ENCODE measurements at places on chromosomes 2 and 18.

GRCh38 chr2:69260666-69261065 is 126.4 kb downstream of the GFPT1 start:
- peak; percentile 27 for DNase-seq

DNA sequence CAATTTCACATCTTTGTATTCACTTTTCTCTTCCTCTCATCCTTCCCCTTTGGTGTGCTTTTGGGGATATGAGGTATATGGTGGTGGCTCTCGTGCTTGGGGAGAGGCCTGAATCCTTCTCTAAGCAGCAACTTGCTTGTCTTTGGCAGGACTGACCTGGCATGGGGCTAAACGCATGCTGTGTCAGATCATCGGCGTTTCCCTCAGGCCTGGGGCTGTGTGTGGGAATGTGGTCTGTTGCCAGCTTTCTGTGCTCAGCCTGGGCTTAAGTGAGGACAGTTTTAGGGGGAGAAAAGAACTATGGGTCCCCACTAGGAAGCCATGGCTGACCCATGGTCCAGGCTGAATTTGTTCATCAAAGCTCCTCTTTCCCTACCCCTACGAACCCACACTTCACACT is 60.7 kb downstream of the TET3 start:
- no peak for DNase-seq

- no peak for DNase-seq
These were observed 809.8 kb downstream of the RNF144A start for GRCh38 chr2:7726989-7727388.

DNA sequence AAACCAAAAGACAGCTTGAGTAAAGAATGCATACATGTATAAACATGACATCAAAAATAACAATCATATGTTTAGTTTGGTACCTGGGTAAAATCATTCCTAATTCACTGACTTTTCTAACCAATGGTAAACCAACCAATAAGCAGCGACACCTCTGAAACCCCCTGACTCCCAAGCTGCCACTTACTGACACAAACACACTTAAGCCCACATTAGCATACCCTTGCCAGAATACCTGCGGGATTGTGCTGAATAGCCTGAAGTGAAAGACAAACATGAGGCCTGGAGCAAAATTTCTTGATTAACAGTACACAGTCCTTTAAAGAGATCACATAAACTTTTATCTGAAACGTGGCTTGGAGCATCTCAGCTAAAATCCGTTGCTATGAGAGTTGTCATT is 902.9 kb downstream of the TMEM182 start:
- no peak for DNase-seq

DNA sequence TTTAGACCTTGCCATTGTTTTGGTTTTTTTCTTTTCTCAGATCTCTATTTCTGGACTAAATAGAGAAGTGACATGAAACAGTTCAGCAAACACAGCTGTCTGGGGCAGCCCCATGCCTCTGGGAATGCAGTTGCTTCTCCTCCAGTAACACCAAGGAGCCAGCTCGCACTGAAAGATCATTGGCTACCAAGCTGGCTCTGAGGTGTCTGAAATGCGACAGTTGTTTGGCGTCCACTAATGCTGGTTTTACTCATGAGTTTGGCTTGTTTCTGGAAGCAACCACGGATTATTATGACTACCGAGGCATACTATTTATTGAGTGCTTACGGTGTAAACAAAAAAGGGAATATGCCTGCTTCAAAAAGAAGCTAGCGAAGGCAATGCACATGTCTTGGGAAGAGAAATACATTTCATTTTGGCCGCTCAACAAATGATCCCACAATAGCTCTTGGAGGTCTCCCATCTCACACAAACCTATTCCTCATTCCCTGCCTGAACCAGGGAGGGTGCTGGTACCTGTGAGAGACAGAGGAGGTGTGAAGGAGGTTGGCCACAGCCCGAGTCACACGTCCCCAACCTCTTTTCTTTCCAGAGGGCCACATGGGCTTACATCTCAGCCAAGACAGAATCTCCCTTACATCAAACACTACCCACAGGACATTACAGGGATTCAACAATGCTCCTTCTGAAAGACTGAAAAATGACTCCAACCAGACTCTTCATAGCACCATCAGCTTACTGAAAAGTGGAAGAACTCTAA is 37.5 kb upstream of the NEB start:
- peak; percentile 48 for DNase-seq

- no peak for DNase-seq
These were observed 6.7 kb downstream of the SMARCAL1 start for GRCh38 chr2:216418981-216419380.

DNA sequence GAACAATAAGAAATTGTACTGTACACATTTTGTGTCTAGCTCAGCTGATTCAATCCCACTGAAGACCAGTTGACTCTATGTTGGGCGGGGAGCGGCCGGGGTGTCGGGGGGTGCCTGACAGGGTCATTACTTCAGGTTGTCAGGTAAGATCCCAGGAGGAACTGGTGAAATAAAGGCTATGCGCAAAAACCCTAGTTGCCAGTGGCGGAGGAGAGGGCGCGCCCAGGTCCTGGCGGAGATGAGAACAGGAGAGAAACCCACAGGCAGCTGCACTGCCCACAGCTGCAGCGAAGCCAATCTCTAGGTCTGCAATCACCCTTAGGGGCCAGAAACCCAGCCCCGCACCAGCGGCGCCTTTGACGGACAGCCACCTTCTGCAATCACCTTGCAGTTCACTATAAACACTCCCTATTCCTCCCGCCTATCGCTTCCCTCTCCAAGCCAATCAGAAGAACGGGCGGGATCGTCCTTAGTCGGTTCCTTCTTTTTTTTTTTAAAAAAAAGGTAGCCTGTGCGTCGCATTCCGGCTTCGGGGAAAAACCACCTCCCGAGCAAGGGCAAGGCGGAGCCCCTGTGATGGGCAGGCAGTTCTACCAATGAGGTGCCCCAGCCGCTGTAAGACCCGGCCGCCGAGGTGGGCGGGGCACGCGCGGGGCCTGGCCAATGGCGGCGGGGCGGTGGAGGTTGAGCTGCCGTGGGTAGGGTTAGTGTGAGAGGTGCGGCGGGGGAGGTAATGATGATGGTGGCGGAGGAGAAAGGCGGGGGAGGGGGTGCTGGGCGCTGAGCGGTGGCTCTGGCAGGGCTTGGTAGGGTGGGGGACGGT is at the start of gene EHBP1:
Gene EHBP1 (plus strand): TSS at position 707 of the 823 bp plus-strand sequence. CDS start 1,479 bp downstream, outside the sequence.
- peak; percentile 100 for DNase-seq

DNA sequence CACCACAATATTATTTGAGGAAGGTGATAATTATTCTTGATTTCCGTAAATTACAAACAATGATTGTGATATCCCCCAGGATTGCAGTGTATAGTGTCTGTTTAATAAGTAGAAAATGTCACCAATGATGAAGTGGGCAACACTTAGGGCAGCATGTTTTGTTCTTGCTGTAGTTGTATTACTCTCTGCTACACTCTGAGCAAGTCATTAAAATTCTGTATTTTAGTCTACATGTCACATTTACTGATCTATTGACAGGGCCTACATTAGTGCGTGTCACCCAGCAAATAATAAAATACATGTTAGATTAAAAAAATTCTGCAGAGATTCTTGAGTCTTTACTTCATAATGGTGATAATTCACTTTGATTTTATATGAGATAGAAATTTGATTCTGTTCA is 247.6 kb downstream of the TMX3 start:
- DNase-seq: no peak

GRCh38 chr2:185921048-185921756 is 182.6 kb downstream of the FSIP2 start:
- DNase-seq: no peak

DNA sequence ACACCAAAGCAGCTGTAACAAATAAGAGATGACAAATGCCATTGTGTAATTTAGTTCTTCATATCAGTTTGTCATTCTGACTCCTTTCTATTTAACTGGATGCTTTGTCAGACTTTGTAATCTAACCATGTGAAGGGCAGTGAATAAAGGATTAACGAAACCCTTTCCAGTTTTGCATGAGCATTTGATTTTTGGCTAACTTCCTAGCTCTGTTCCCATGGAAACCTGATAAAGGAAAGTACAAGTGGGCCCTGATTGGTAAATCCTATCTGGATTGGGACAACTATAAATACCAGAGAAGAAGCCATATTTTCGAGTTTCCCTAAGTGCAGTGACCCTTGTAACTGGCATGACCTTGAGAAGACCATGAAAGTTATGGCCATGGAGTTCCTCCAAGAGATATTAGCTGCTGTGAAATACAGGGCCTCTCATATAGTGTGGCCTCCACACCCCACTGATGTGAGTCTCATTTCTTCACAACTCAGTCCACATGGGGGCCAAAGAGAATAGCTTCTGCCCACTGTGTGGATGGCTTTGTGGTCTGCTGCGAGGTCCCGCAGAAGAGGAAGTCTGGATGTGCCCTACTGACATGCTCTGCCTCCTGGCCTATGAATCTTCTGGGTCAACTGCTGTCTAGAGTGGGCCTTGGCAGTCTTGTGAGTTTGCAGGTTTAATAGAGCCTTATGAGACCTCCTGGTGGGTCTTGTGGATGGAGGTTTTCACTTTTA is 38.2 kb upstream of the CYP1B1 start:
- peak; percentile 25 for DNase-seq

- no peak for DNase-seq
These were observed 3.6 kb upstream of the KCNJ3 start for GRCh38 chr2:154694881-154695280.

- DNase-seq: no peak
These were observed 565.6 kb downstream of the TMEM182 start for GRCh38 chr2:103327386-103327785.

GRCh38 chr2:98296440-98296839 is 49.8 kb upstream of the CNGA3 start:
- no peak for DNase-seq

DNA sequence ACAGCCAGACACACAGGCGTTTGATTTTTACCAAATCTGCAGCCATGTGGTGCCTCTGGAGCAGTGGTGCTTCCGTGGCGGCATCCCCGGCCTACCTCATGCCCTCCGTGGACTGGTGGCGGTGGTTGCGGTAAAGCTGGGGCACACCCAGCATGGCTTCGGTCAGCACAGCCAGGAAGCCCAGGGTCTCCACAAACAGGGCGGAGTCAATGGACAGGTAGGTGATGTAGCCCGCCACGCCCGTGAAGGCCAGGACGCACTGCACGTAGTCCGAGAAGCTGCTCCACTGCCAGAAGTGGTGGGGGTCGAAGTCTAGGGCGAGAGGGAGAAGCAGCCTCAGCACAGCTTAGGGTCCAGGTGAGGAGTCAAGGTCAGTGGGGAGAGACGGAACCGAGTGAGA is 32.4 kb downstream of the SLC66A2 start:
- no peak for DNase-seq

DNA sequence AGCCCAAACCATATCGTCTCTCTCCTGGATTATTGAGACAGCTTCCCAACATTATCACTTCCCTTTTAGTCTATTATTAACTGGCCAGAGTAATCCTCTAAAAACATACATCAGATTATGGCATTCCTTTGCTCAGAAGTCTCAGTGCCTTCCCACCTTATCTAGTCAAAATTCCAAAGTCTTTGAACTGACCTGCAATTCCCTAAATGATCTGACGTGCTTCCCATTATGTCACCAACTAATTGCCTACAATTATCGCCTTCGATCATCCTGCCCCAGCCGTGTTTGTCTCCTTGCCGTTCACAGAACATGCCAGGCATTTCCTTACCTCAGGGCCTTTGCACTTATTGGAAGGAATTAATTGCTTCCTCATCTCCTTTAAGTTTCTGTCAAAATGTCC is 332.4 kb downstream of the IRS1 start:
- no peak for DNase-seq

GRCh38 chr2:70094171-70094977 is 7.1 kb downstream of the PCBP1 start:
- no peak for DNase-seq

DNA sequence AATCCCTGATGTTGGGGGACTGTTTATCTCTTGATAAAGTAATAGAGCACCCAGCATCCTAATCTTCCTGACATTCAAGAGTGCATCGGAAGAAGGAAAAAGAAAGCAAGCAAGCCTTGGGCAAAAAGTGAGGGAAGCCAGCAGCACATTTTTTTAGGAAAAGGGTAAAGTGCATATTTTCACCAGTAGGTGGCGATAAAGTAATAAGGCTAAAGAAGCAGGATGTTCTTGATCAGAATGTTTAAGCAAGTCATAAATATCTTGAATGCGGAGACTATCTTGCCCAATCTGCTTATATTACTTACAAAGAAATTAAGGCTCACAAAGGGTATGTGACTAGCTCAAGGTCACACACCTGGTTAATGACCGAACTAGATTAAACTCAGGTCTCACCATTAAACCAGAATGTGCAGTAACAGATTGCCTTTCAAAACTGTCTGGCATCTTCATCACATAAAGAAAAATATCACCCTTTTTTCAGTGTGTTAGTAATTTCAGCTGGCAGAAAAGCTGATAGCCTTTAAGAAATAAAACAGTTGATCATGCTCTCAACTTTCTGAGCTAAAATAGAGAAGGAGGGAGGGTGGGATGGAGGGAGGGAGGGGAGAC is 83.8 kb downstream of the VIT start:
- peak; percentile 59 for DNase-seq

- DNase-seq: no peak
These were observed 59.5 kb downstream of the CAB39 start for GRCh38 chr2:230772156-230772555.

GRCh38 chr2:198767694-198768093 is 690.0 kb downstream of the SATB2 start:
- no peak for DNase-seq

GRCh38 chr18:50044402-50044801 is 150.5 kb downstream of the MYO5B start:
- DNase-seq: no peak

DNA sequence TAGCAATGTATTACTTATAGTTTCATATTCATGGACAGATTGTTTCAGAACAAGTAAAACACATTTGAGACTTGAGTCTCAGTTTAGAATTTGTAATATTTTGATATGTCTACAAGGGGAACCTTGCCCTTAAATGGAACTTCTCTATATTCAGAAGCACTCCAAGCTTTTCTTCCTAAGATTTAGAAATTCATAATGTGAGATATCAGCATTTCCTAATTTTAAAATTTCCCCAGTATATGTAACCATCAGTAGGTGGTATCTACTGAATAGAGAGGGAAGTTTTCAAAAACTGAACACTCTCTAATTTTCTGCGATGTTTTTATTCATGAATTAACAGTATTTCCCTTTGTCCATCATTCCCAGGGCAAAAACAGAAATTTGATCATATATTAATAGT is 7.6 kb downstream of the ANKRD62 start:
- no peak for DNase-seq

- DNase-seq: no peak
These were observed 382.1 kb downstream of the NRXN1 start for GRCh38 chr2:50649626-50650402.

- DNase-seq: peak; percentile 58
These were observed 14.5 kb downstream of the CKAP2L start for GRCh38 chr2:112749755-112750559.
